Stimulated activated CD4-positive, alpha-beta T cell treated with anti-CD3 and anti-CD28 coated beads, TNF-alpha, amount 100 ng/mL, for 24 hours (primary cell): ENCODE measurements at places on chromosomes 6 and 20.

DNA sequence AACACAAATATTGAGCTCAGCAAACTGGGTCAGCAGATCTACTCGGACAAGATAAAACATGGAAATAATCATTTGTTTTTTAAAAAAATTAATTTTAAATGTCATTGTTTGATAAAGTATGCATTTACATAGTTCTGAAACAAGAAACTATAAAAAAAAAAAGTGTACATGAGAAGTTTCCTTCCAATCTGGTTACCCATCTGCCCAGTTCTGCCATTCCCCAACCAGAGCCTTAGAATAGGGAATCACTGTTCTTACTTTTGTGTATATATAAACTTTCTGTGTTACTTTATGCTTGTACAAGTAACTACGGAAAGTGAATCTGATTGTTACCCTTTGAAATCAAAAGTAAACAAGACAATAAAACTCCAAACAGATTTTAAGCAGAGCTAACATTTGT, 791.4 kb downstream of the HACE1 start:
- DNase-seq = no peak

DNA sequence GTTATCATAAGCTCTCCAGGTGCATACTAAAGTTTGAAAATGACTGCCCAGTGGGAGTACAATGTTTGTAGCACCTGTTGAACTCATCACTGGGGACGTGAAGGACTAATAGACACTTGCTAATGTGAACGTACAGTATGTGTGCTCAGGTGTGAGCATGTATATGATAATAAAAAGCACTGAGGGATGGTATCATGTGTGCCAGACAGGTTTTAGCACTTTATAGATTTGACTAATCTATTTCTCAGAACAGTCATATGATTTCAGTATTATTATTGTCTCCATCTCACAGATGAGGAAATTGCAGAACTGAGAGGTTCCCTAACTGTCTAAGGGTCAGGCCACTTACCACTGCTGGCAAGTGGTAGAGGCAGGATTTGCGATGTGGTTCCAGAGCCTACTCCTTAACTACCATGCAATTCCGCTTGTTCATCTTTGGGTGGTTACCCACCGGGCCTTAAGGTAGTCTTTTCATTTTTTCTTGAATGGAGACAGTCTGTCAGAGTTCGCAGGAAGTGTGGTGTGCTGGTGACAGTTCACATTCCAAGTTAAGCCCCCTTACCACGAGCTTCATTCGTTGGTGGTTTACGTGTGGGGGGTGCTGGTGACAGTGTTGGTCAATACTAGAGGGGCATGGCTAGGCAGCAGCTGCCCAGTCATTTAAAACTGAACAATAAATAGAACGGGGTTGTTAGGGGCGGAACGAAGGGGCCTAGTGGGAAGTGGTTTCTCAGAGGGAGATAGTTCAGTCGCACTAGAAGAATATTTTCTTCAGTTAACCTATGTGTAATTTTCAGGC, 46.8 kb downstream of the RREB1 start:
- DNase-seq = no peak

DNA sequence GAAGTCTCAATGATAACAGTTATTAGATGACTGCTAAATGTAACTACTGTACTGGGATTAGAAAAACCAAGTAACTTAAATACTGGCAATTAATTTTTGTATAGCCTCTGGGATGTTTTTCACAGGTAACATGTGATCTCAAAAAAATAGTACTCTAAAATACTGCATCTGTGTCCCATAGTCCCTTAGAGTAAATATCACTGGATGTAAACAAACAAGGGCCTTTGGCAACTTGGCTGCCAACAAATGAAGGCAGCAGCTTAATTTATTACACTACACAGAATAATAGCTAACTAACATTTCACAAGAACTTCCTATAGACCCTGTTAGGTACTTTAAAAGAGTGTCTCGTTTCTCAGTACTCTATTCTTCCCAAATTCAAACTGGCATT, 14.0 kb downstream of the ARHGAP18 start:
- no peak for DNase-seq

DNA sequence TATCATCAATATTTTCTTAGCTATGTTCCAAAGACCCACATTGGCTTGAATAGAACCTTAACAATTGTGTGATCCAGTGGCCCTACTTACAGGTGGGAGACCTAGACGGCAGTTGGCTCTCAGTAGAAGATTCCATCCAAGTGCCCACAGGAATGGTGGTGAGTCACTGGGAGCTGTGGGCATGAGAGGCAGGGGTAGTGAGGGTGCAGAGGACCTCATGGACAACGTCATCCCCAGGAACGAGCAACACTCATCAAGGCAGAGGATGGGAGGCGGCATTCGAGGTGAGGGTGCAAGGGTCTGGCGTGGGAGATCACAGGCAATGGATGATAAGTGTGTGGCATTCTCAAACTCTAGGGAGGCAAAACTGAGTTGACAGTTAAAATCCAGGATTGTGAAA, 17.5 kb upstream of the SPO11 start:
- DNase-seq = no peak
